ENCODE measurements at places on chromosomes 16 and 17.

DNA sequence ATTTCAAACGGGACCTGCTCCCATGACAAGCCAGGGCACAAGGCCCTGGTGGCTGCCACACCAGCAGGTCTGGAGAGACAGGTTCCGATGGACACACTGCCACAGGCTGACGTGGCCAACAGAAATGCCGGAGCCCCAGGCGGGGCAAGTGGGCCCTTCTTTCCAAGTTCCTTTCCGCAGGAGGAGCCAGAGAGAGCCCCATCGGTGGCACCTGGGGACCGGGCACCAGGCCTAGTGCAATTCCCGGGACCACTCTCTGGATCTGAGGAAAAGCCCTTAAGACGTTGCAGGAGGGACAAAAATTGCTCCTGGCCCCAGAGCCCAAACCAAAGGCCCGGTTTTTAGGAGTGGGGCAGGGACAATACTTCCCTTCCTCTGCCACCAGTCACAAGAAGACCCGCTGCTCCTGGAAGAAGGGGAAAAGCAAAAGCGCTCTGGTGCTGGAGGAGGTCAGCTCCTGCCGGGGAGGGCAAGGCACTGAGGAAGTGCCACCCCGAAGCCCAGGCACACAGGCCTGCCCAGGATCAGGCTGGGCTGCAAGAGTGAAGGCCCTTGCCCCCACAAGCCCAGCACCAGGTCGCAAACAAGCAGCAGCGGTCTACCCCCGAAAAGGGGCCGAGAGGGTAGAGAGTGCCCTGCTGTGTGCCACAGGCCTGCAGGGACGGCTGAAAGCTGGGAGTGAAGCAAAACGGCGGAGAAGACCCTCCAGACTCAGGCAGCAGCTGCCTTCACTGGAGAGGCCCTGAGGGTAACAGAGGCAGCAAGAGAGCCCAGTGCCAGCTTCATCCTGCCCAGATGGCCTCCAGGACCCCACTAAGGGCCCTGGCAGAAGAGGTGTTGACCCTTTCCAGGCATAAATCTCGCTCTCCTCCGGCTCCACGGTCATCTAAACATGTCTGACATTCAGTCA is 29.1 kb downstream of the MAP1LC3B start:
- no peak for DNase-seq

DNA sequence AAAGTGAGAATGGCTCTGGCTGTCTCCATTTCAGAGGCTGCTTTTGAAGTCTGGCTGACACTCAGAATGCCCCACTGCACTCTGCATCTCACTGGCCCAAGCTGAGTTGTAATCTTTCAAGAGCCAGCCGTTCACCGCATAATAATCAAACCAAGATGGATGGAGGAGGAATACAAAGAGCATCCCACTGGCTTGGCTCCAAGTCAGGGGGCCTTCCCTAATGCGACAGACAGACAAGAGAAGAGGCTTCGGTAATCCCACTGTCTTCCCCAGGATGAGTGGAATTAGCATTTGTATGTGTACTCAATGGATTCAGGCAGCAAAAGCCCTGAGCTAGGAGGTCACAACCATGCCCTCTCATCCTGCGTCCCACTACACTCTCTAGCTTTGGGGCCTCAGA is 68.0 kb downstream of the CBLN1 start:
- DNase-seq = no peak

GRCh38 chr16:84839956-84840355 is 20.2 kb downstream of the CRISPLD2 start:
- no peak for DNase-seq

DNA sequence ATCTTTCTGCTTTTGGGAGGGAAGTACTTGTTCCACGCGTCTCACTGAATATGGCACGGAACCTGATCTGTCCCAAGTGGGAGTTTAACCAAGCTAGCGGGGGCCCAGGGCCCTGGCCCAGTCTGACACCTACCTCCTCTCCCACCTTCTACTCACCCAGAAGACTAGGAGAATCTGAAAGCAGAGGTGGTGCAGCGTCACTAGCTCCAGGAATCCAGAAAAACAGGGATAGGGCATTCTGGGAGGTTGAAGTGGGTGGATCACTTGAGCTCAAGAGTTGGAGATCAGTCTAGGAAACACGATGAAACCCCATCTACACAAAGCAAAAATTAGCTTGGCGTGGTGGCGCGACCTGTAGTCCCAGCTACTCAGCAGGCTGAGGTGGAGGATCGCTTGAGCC is 163.5 kb upstream of the ZNF267 start:
- no peak for DNase-seq

GRCh38 chr16:48244863-48245195 is 729 bp downstream of the LONP2 start:
- no peak for DNase-seq

GRCh38 chr16:58371841-58372240 is 20.4 kb upstream of the GINS3 start:
- DNase-seq = no peak

DNA sequence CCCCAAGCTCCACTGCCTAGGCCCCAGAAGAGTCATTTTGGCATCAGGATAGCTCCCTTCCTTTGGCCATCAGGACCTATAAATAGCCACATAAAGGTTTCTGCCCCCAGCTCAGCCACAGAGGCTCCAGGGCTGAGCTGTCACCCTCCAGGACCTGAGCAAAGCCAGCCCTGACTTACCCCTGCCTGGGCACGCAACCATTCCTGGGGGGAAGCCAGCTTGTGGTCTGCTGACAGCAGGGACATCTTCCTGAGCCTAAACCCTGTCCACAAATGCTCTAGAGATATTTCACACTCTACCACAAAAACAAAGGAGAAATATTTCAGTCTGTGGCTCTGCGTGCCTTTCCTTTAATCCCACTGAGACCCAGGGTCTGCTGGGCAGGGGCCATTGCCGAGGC is 123.7 kb upstream of the CCL2 start:
- DNase-seq = no peak

DNA sequence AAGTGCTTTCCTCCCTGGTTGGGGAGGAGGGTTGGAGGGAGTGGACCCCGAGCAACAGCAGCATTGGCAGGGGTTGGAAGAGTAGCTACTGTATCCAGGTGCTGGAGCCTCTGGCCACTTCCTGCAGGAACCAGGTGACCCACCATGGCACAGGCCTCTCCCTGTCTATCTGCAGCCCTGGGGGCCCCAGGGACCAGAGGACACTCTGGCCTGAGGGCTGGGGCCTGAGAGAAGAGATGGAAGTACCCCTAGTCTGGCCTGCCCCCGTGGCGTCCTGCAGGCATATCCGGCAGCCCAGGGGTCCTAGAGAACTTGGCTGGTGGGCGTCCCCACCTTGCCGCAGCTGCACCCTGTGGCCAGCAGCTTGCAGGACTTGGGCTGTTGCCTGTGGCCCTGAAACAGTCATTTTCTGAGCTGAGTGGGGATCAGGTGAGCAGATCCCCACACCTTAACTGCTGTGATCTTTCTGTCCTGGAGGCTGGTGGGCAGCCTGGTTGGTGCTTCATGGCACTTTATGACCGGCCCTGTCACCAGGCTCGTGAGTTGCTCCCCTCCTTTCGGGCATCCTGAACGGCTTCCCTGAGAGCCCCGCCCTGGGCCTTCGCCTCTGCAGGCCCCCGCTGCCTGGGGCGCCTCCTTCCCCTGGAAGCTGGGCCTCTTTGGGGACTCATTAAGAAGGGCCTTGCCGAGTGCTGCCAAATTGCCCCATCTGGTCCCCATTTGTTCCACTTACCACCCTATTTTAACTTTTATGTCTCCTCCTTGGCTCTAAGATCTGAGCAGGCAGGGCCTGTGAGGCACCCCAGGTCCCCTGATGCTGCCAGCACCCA is 298.6 kb downstream of the SEC14L1 start:
- DNase-seq = no peak

DNA sequence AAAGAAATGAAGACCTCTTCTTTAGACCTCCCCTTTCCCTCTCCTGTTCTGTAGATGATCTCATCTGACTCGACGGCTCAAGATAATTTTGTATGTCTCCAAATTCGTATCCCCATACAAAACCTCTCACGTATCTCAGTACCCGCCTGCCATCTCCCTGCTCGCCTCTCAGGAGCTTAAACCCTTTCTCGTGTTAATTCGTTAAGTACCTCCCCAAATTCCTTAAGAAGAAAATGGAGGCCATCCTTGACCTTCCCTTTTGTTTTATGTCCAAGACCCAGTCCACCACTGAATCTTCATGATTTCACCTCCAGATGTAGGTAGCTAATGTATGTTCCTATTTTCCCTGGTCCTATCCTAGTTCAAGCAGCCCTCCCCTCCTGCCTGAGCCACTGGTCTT is 41.6 kb downstream of the OR3A1 start:
- DNase-seq = no peak

DNA sequence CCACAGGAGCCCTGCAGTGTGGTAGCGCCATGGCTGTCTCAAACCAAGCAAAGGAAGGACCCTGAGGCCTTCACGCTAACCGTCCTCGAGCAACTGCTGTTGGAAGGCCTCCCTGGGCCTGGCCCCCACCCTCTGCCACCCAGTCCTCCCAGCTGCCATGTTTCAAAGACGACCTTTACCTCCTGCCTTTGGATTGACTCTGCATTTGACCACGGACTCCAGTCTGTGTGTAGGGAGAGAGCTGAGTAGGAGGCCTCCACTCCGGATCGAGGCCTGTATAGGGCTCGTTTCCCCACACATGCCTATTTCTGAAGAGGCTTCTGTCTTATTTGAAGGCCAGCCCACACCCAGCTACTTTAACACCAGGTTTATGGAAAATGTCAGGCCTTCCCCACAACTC is 24.3 kb downstream of the PLCD3 start:
- DNase-seq = no peak

GRCh38 chr17:30074730-30075129 is 41.9 kb upstream of the NSRP1 start:
- no peak for DNase-seq

GRCh38 chr16:4682616-4683254 is 10.6 kb upstream of the NUDT16L1 start:
- no peak for DNase-seq

GRCh38 chr16:12548270-12548983 is 255.3 kb downstream of the CPPED1 start:
- DNase-seq = no peak

GRCh38 chr17:55717898-55718735 is 4.5 kb downstream of the TMEM100 start:
- peak; percentile 75 for DNase-seq

DNA sequence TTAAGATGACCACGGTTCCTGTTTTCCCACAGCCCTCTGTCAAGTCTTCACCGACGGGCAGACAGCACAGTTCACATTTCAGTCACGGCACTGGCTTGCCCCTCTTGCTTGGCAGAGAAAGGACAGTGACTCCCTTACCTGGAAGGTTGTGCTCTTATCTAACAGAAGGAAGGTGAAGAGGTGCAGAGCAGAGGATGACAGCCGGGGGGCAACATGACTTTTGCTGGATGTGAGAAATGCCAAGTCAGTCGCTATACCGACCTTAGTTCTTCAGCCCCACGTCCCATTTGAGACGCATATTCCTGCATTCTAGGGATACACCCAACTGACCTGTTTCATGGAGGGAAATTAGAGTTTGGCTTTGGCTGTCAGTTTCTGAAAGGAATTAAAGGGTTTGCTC is 492.3 kb downstream of the NPIPA7 start:
- DNase-seq = no peak

DNA sequence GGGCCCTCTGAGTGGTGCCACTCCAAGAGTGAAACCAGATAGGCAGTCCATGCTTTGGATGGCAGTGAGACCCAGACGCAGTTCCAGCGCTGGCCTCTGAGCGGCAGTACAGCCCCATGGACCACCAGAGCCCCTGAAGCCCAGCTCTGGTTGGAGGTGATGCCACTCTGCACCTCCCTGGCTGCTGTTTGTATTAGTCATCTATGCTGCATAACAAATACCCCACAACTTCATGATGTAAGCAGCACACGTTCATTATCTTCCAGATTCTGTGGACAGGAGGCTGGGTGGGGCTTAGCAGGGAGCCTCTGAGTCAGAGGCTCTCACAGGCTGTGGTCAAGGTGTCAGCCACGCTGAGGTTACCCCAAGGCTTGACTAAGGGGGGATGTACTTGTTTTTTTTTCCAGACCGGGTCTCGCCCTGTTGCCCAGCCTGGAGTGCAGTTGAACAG is 5.1 kb upstream of the NME4 start:
- DNase-seq = no peak

GRCh38 chr17:58219789-58220183 is 731 bp upstream of the MKS1 start:
- DNase-seq = no peak

GRCh38 chr17:63434951-63435571 is 11.0 kb downstream of the CYB561 start:
- DNase-seq = no peak

DNA sequence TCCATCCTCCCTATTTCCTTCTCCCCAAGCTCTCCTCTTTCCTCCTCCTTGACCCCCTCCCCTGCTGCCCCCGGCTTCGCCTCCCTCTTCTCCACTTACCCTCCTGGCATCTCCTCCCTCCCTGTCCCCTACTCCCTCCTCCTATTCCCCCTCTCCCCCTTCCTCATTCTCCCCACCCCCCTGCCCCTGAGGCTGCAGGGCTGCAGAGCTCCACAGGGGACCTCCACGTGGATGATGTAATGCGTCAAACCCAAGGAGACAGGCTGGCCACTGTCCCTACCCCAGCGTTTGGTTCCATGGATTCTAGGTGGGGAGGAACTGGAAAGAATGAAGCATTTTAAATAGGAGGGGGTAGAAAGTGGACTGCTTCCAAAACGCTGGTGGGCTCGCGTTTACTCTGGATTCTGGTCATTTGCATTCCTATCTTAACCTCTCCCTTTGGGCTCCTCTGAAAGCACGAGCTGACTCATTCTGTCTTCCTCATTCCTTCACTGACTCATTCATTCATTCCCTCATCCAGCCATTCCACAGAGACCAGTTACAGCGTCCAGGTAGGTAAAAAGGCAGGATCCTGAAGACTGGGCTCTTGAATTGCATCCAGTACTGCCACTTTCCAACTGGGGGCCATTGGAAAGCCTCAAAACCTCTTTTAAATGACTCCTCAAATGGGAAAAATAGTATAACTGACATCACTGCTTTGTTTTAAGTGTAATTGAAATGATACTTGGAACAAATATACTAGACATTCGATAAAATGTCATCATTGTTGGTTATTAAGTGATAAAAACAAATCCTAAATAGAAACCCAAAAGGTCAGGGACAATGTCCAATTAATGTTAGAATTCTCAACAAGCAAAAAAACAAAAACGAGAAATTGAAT is 943 bp upstream of the COTL1 start:
- DNase-seq = no peak

GRCh38 chr16:918068-918467 is 52.7 kb downstream of the LMF1 start:
- DNase-seq = no peak

- DNase-seq = no peak
Measured at GRCh38 chr16:11127610-11128195, 128.3 kb downstream of the SOCS1 start.

GRCh38 chr16:85619101-85619891 is 6.2 kb downstream of the GSE1 start:
- no peak for DNase-seq
